ENCODE measurements at places on chromosomes 4 and X.
A peak's percentile ranks its signal among the peaks of the same experiment; 100 is the strongest.

DNA sequence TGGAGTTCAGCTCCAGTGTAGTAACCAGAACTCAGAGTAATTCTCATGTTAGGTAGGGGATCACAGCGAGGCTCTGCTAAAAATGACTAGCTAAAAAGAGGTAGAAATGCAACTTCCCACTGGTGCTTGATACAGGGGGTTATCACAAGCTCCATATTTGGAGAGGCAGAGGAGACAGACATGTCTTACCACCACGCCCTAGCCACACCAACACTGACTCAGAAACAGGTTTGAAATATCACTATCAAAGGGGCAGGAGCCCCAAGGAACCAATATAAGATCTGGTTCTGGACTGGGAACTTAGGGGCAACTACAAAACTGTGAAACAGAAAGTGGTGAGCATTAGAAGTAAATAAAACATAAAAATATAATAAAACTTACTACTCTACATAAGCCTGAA, 62.9 kb downstream of the IQCM start:
- DNase-seq, result no peak

GRCh38 chr4:26879805-26880204, 19.2 kb downstream of the STIM2 start:
- DNase-seq, result no peak

DNA sequence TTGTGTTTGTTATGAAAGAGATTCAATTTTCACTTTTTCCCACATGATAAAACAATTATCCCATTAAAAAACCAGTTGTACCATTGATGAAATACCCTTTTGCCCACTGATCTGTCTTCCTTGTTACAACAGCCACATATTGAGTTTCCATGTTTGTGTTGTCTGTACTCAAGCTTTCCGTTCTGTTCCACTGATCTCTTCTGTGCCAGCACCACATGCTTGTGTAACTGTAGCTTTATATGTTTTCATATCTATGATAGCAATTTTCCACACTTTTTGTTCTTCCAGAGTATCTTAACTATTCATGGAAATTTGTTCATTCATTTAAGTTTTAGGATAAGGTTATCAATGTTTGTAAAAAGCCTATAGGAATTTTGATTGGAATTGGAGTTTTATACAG, 24.3 kb upstream of the RELL1 start:
- no peak for DNase-seq

DNA sequence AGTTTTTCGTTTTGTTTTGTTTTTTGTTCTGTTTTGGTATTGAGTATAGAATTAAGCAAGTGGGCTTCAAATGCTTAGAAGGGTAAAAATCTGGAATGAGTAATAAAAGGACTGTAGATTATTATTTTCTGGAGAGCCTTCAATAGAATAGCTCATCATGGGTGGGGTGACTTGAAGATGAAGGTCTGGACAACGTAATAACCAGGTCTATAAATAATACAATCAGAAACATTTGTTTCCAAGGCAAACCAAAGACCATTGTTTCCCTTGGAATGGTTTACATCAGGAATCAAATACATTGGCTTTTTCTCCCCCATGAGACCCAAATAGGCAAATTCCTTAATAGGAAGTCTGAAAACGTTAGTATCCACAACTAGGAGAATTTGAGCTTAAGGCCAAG, 721.6 kb downstream of the RPA4 start:
- DNase-seq, result no peak

DNA sequence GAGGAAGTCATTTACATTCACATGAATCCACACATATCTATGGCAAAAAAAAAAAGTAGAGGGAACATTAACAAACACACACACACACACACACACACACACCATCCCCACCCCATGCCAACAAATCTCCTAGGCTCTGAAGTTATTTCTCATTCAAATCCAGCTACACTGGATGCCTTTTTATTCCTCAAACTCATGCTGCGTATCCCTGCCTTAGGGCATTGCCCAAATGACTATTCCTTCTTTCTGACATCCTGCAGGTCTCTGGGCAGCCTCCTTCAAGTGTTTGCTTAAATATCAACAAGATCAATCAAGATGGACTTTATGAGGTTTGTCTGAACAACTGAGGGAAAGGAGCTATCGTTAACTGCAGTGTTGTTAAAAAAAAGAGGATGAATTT, 106.5 kb upstream of the FAM9A start:
- no peak for DNase-seq

- DNase-seq, result no peak
Observed at GRCh38 chr4:176588436-176588835, 204.3 kb downstream of the VEGFC start.

- DNase-seq, result no peak
Observed at GRCh38 chr4:78667764-78668163, 108.4 kb upstream of the BMP2K start.

- DNase-seq, result peak; percentile 58
Observed at GRCh38 chr4:6272863-6273660, 3.4 kb downstream of the WFS1 start.

GRCh38 chrX:132266583-132267355, 47.5 kb upstream of the RAP2C start:
- peak; percentile 40 for DNase-seq

DNA sequence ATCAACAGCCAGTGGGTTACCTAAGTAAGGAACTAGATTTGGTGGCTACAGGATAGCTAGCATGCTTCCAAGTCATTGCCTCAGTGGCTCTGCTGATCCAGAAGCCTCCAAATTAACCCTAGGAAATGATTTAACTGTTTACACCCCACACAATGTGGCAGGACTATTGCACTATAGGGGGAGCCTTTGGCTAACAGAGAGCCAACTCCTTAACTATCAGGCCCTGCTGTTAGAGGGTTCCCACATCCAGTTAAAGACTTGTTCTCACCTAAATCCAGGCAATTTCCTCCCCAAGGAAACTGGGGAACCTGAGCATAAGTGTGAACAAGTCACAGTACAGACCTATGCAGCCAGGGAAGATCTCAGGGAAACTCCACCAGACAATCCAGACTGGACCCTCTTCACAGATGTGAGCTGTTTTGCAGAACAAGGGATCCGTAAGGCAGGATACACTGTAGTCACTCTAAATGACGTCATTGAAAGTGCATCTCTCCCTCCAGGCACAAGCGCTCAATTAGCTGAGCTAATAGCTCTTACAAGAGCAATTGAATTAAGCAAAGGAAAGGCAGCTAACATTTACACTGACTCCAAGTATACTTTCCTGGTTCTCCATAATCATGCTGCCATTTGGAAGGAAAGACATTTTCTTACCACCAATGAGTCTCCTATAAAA, 185.3 kb upstream of the SPOCK3 start:
- no peak for DNase-seq

GRCh38 chr4:1994938-1995337, 13.8 kb downstream of the NELFA start:
- DNase-seq, result no peak

DNA sequence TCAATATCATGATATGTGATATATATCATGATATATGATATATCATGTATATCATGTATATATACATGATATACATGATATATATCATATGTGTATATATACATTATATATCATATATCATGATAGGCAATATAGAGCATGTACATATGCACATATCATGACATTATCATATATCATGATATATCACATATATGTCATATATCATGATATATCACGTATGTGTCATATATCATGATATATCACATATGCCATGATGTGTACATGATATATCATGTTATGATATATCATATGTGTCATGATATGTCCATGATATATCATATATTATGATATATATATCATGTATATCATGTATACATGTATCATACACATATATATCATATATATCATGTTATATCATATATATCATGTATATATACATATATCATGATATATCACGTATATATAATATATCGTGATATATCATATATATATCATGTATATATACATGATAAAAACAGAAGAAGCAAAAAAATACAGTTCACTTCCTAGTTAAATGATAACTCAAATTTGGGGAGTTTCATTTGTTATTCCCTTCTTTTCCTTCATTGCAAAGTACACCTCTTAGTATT, 670.1 kb upstream of the EPHA5 start:
- no peak for DNase-seq

- no peak for DNase-seq
Observed at GRCh38 chr4:105474099-105474518, 247 bp upstream of the PPA2 start.

DNA sequence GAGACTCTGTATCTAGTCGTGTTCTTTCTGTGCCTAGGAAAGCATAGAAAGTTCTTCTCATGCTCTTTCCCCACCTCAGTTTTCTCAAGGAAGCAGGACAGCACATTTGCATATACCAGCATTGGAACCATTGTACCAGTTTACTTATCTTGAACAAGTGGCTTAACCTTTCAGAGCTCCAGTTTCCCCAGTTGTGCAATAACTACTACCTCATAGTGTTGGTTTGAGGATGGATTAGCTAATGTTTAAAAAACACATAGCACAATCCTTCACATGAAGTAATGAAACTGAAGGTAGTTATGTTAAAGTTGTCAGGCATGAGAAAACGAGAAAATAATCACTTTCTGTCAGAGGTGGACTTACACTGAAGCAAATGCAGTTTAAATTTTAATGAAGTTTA, 92.2 kb upstream of the H2AZ1 start:
- DNase-seq, result peak; percentile 11

DNA sequence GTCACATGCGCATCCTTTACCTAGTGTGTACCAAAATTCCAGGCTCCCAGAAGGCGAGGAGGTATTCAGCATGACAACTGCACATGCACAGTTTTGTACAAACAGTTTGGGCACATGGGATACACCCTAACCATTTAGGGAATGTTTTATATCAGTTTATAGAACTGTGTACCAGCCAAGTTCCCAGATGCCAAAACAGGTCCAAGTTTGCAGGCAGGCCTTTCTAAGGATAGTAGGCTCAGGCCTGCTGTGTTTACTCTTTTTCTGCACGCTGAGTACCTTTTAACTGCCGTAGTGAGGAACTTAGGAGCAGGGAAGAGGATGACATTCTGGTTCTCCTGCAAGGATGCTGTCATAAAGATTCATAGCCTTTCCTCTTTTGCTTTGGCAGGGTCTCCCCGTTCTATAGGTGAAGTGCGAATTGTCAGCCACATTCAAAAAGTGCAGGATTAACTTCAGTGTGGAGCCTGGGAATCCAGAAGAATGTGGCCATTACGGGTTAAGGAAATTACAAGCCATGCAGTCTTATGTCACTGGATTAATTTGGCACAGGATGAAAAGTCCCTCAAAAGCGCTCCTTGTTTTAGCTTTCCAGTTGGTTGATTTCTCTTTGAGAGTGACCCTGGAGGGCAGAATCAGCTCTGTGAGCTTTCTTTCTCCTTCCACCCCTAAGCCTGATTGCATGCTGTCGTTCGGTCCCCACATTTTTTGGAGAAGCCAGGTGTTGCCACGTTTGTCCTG, 259.8 kb downstream of the ARHGAP10 start:
- DNase-seq, result no peak

DNA sequence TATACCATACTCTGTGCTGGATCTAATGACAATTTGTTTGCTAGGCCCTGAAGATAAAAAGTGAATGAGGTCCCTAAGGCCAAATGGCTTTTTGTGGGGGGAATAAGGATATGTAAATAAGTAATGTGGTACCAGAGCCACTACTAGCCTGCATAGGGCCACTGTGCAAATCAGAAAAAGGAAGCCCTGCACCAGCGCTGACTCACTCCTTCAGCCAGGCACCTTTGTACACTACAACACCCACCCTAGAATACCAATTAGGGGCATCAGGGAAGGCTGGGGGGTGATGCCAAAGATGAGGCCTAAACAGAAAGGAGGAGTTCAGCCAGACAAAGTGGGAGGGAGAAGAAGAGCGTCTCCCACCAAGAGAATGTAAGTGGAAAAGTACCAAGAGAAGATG, 122.2 kb downstream of the CAMK2D start:
- DNase-seq, result no peak
